ENCODE measurements at places on chromosomes 3 and 15.

GRCh38 chr3:17931131-17931530 is 188.7 kb upstream of the TBC1D5 start:
- DNase-seq: no peak

DNA sequence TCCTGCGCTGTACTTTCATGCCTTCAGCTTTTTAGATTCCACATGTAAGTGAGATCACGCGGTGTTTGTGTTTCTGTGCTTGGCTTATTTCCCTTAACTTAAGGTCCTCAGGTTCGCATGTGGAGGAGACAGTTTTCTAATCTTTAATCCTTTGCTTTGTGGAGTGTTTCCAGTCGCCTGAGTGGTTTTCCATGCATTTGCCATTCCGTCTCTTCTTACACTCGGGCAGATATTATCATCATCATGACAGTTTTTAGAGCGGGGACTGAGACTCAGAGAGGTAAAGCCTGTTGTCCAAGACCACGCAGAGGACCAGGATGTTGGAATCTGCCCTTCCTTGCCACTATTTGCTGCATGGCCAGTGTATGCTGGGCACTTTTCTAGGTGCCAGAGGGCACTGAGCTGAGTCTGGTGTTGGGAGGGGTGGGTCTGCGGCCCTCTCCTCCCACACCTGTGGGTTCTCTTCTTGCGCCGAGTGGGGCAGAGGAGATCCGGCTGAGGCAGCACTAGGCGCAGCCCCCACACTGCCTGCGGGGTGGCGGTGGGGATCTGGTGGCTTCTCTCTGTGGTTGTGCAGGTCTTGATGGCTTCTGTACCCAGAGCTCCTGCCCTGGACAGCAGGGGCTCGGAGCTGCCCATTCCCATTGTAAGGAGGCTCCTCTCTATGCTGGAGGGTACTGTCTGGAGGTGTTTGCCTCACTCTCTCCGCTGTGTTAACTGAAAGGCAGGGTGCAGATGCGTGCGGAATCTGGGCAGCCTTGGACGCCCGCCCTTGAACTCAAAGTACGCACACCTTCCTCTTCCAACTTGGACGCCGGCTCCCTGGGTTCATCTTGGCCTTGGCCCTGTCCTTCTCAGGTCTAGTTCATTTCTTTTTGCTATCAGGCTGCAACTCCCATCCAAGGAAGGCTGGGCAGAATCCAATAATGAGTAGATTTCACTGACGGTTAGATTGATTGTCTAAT is 156.0 kb upstream of the RGMA start:
- DNase-seq: no peak

DNA sequence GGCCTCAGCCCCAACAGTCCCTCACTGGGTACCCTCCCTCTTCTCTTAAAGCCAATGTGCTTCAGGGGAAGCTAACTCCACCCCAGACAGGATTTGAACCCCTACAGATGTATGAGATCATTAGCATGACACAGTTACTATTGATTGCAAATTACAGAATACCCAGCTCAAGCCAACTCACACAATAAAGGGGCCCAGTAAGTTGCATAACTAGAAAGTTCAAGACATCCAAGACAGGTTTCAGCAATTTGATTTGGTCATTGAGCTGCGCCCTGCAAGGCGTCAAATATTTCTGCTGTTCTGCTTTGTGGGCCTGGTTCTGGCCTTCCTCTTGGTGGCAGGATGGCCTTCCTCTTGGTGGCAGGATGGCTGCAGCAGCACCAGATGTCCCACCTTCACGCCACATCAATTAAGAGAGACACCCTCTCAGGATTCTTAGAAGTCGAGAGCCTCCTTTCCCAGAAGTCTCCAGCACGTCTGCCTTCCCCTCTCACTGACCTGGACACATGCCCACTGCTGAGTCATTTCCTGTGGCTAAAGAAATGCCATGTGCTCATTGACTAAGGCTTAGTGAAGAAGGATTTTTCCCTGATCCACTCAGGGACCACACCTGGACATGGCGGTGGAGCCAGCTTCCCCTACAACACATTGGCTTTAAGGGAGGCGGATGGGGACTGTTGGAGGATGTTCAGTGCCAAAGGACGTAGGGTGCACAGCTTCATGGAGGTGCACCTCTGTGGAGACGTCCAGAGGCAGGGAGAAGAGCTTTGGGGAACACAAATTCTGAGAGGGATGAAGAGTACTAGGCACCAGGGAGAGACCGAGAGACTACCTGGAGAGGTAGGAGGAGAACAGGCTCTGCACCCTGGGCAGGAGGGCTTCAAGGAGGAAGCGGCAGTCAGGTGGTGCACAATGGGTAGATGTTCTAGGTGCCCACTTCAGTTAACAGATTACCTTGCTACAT is 49.1 kb downstream of the DNASE1L3 start:
- no peak for DNase-seq

DNA sequence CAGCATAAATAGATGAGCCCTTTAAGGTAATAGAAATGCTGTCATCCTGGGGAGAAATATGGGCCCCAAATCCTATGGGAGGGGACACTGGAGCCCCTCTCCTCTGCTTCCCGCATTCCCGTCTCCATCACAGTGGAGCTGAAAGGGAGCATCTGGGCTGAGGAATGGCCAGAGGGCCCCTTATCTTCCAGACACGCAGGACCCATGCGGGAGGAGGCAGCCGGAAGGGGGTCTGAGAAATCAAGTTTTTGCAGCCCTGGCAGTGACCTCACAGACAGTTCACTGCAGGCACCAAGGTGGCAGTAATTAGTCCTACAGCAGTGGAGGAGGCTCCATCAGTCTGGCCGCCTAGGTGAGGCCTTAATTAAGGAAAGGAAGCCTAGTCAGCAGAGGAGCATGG is 80.2 kb downstream of the RAB11A start:
- DNase-seq: no peak

DNA sequence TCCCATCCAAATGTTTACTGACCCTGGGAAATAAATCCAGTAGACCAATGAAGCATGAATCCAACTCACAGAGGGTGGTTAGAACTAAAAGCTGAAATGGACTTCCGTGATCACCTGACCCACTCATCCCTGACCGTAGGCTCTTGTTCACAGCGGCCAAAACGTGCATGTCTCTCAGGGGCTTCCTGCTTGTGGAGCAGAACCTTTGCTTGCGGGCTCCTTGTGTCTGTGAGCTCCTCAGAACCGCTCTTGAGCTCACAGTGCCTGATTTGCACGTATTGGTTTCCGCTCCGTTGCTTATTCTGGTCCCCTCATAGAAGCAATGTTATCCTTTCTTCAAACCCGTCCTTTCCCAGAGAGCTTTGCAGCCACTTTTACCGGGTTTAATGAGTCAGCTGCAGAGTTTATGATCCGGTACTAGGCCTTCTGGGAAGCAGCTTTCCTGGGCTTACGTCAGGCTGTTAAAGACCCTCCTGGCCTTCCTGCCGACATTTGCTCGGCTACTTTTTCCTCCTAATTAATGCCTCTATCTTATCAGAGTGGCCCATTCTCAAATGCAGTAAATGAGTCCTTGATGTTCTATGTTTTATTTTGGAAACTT is 35.4 kb downstream of the LIPC start:
- DNase-seq: no peak

- no peak for DNase-seq
Observed at GRCh38 chr3:2001306-2002108, 97.2 kb upstream of the CNTN4 start.

- DNase-seq: no peak
Observed at GRCh38 chr3:89625945-89626344, 518.5 kb downstream of the EPHA3 start.

GRCh38 chr3:78483090-78483489 is 1284.7 kb downstream of the ROBO1 start:
- no peak for DNase-seq

GRCh38 chr3:173744895-173745294 is 347.4 kb downstream of the NLGN1 start:
- DNase-seq: no peak

GRCh38 chr3:126468028-126468891 is 7.4 kb downstream of the ZXDC start:
- DNase-seq: no peak

GRCh38 chr3:134134698-134135415 is 105.1 kb upstream of the SLCO2A1 start:
- DNase-seq: no peak

DNA sequence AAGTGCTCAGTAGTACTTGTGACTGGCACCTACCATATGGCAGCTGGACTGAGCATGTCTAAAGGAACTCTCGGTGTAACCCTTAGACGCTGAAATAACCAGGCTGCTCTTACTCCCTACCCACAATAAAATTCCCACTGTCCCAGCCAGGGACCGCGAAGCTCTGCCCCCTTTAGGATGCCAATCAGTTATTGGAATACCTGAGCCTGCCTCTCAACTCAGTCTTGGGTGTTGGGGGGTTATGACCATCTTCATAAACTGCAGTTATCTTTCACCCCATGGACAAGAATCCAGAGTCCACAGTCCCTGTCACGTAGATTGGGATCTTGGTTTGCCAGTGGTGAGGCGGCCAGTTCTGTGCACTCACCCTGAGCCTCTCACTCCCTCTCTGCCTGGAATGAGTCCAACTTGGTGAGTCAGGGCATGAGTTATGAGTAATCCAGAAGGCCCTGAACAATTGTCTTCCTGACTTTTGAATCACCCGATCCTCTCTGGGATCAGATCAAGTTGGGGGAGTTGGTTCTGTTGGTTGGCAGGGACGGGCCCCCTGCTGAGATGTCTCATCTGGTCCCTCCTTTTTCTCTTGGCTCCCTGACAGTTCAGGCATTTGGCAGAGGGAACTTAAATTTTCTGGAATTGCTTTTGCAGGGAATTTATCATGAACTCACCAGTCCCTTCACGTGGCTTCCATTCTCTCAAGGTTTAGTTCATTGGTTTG is 120.1 kb upstream of the UBE2E1 start:
- no peak for DNase-seq

- DNase-seq: no peak
Observed at GRCh38 chr3:151377768-151378385, 6.7 kb downstream of the P2RY12 start.

DNA sequence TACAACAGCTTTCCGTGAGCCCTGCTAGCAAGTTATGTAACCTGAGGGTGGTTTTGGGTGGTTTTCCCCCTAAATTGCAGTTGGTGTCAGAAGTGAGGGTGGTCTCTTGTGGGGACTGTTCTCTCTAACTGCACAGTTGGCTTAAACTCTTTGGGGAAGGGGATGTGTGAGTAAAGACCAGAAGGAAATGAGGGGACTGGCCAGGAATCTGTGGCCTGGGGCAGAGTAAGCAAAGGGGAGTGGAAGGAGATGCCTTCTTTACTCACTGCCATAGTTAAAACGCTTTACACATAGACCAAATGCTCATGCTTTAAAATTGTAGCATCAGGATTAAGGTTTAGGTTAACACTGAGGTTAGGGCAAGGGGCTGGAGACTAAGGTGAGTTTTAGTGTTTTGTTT is 21.2 kb upstream of the XIRP1 start:
- no peak for DNase-seq

GRCh38 chr3:52403955-52404354 is 40.9 kb downstream of the SEMA3G start:
- no peak for DNase-seq

DNA sequence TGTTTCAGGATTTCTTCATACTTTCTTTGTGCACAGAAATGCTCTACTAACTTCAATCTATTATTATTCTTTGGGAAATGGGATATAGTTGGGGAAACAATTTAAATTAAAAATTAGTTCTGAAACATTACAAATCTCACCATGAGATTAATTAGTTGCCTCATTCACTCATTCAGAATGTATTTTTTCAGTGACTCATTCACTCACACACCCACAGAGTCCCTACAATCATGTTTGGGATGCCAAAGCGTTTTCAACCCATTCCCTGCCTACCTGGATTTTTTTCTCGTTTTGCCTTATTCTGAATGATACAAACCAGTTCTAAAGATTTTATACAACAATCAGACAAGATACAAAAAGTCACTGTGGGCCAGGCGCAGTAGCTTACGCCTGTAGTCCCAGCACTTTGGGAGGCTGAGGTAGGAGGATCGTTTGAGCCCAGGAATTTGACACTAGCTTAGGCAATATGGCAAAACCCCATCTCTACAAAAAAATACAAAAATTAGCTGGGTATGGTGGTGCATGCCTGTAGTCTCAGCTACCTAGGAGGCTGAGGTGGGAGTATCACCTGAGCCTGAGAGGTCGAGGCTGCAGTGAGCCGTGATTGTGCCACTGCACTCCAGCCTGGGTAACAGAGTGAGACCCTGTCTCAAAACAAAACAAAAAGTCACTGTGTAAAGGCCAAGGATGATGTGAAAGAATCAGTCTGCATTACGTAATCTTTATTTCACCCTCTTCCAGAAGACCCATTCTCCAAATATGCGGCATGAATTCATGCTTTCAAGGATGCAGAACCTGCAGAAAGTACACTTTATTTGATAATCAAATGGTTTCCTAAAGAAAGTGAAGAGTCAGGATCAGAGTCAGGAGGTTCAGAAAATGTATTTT is 34.8 kb upstream of the ARHGEF3 start:
- DNase-seq: no peak

GRCh38 chr3:37906734-37907282 is 45.1 kb downstream of the CTDSPL start:
- DNase-seq: no peak

GRCh38 chr3:193621127-193621526 is 28.1 kb downstream of the OPA1 start:
- DNase-seq: no peak

GRCh38 chr3:192303235-192303634 is 424.1 kb downstream of the FGF12 start:
- no peak for DNase-seq

DNA sequence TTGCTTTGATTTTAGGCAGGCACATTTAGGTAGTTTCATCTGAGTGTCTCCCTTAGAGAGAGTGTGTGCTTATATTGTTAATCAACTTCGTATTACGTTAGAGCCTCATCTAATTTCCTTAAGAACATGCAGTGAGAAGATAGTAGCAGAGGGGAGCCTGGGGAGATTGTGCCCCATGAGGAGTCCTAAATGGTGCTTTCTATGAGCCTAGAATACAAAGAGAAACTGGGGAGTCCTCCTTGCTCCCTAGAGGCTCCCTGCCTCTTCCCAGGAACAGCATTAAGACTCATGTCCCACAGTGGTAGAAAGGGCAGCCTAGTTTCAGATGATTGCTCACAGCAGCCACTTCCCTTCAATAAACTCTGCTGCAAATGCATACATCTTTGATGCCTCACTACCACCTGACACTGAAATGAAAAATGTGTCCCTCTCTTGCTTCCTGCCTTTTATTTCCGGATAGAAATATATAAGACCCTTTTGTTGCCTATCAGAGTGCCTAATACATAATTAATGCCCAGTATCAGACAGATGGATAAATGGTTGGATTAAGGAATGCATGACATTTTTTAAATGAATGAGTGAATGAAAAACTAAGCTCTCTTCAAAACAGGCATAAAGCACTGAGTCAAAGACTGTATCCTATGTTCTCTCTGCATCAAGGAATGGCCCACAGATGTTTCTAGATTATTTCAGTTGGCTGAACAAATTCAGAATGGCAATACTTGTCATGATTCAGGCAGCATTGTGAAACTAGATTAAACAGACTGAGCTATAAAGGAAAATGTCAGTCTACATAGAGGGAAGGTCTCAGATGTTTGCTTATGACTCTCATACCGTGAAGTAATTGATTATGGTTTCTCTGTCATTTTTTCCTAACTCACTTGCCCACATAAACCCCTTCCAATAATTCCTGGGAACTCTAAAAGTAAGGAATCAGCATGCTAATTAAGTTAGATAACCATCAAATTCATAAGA is 362.1 kb downstream of the LRRC3B start:
- no peak for DNase-seq

- no peak for DNase-seq
Observed at GRCh38 chr15:100787567-100788417, 91.8 kb upstream of the ALDH1A3 start.

GRCh38 chr15:62684123-62684808 is 358.3 kb upstream of the TPM1 start:
- no peak for DNase-seq

All from activated T-cell treated with anti-CD3 and anti-CD28 coated beads for 1 hour (primary cell).